ENCODE measurements at places on chromosomes 11 and 22.

- DNase-seq: peak; percentile 29
Measured at GRCh38 chr22:27879923-27880322, 39.1 kb downstream of the PITPNB start.

DNA sequence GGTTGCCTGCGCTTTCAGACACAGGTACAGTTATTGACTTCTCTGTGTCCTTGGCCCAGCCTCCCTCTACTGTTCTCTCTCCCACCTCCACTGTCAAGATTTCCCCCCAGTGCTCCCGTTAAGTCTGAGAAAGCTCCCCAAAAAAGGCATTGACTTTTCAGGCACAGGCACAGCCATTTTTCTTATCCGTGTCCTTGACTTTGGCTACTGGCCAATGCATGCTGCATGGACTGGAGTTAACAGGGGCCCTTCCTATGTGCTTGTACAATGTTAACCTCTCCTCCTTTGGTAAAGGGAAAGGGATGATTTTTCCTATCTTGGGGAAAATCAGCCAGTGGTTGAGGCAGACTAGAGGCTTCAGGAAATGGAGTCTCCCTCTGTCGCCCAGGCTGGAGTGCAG, 4.3 kb downstream of the APOL5 start:
- DNase-seq: no peak

DNA sequence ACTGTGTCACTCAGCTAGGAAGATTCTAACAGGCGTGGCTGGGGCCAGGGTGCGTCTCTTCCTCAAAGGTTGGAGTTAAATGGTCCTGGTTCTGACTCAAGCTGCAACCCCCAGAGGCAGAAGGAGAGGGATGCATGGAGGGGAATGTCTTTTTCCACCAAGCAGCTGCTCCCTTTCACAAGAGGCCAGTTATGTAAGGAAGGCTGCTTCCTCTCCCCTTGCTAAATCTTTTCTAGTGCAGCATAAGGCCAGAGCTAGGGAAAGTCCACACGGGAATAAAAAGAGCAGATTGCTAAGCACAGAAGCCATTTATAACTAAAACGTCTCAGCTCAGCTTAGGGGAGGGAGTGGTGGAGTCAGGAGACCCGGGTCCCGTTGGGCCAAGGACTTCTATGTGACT, 10.0 kb downstream of the PVALB start:
- DNase-seq: no peak

GRCh38 chr11:74581954-74582547, 10.3 kb upstream of the POLD3 start:
- DNase-seq: no peak

GRCh38 chr11:133955945-133956421, 785 bp downstream of the IGSF9B start:
- DNase-seq: no peak

DNA sequence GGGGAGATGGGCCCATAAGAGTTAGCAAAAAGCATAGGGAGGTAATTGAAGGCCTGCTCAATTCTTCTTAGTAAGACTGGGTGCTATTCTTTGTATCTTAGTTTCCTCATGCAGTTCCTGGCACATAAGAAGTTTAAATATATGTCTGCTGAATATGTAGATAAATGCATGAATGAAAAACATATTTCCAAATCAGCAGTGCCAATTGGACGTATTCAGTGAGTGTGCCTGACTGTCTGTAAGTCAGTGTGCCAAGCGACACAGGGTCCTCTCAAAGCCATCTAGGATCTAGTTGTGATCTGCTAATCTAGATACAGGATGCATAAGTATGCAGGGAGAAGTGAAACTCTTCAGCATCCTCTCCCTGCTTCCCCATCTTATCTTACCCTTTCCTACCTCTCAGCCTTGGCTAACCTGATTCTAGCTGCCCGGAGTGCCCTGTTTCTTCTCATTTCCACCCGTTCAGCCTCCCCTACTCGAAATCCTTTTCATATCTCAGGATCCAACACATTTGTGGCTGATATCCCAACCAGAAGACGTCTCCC, 91.1 kb upstream of the SORL1-AS1 start:
- no peak for DNase-seq

- DNase-seq: no peak
Measured at GRCh38 chr22:46828323-46828900, 66.0 kb downstream of the TBC1D22A start.

DNA sequence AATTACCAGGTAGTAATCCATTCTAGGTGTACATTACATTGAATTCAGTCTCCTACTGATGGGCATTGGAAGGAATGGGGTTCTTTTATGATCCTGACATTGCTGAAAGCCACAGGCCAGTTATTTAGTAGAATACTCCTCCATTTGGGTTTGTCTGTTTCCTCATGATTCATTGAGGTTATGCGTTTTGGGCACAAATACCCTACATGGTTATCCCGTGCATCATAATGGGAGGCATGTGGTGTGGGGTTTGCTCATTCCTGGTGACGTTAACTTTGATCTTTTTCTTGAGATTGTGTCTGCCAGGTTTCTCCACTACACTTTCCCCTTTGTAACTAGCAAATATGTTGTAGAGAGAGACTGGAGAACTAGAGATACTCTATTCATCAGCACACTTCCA, 5.5 kb downstream of the FOLR3 start:
- DNase-seq: no peak

- no peak for DNase-seq
Measured at GRCh38 chr11:19713196-19714021, 772 bp downstream of the NAV2 start.

- DNase-seq: peak; percentile 86
Measured at GRCh38 chr11:24312464-24313238, 184.2 kb upstream of the LUZP2 start.

DNA sequence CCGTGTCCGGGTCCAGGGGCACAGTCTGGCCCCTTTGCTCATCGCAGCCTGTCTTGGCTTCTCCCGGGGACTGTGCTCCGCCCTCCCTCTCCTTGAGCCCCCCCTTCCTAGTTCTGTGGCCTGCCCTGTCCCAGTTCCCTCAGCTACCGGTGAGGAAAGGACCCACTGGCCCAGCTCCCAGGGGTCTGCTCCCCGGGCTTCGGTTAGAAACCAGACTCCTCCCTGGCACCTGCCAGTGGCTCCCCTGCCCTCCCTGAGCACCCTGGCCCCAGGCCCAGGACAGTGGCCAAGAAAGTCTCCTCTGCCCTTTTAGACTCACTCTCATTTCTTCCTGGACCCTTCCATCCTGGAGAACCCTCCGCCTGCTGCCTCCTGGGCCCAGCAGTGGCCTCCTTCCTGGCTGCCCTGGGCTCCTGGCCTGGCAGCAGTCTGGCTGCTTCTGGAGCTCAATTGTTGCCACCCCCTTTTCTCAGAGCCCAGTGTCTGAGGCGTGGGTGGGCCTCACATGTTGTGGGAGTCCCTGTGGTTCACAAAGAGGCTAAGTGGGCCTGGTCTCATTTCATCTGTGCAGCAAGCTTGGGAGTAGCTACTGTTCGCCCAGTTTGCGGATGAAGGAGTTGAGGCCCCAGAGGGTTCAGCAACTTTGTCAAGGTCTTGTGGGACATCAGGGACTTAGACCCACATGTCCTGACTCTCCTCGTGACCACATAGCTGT, 12.6 kb downstream of the PRDM11 start:
- DNase-seq: no peak

- DNase-seq: no peak
Measured at GRCh38 chr22:28245579-28246224, 326.6 kb upstream of the PITPNB start.

DNA sequence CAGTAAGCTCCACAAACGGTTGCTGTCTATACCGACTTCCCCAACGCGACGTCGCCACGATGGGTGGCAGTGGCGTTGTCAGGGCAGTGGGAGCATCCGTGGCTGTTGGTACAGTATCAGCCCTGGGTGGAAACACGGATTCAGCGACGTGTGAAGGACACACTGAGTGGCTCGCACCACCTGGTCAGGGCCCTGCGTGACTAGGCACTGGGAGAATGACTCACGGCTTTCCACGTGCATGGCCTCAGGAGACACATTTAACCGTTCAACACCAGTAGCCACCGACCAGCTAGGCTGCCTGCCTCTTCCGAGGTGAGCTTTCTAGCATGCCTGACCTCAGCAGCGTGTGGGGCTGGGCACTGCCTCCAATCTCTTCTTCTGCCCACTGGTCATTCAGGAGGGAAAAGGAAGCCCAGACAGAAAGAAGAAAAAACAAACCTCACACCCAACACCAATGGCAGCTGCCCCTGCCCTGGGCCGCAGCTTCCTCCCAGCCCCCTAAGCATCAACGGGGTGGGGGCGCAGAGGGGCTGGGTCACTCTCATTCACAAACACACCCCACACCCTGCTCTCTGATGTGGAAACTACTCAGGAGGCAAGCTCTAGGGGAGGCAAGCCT, 59.0 kb downstream of the MYH9 start:
- peak; percentile 77 for DNase-seq

DNA sequence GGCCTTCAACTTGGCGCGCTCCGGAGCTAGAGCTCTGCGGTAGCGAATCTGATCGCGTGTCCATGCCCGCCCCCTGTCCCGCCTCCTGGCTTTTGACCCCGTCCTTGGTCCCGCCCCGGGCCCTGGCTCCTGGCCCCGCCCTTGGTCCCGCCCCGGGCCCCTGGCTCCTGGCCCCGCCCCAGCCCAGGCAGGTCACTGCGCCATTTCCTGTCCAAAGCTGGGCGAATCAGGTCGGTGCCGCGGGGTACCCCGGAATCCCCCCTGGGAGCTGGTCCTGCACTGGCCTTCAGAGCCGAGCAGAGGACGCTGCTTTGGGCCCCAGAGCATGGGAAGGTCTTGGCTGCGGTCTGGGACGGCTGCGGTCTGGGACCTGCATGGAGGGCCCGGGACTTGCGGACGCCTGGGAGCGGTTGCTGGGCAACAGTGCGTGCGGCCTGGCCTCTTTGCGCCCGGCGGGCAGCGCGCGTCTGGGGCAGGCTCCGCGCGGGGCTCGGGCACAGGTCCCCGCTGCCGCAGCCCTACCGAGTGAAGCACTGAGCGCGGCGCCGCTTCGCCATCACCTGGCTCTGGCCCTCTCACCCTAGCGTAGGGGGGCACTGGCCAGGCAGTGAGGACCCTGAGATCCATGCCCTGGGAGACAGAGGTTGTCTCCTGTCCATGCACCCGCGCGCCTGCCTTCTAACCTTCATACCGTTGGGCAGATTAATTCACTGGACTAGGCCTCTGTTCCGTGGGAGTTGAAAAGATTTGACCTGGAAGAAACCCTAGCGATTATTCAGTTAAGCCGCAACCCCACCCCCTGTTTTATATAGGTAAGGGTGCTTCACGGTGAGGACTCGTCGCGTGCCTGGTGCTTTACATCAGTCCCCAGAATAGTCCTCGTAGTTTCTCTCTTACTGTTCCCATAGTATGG, at the start of gene TTC12:
TSS of gene TTC12 (plus strand) at position 195 of the 913 bp plus-strand sequence. CDS start 1,675 bp downstream, outside the sequence.
- peak; percentile 58 for DNase-seq

DNA sequence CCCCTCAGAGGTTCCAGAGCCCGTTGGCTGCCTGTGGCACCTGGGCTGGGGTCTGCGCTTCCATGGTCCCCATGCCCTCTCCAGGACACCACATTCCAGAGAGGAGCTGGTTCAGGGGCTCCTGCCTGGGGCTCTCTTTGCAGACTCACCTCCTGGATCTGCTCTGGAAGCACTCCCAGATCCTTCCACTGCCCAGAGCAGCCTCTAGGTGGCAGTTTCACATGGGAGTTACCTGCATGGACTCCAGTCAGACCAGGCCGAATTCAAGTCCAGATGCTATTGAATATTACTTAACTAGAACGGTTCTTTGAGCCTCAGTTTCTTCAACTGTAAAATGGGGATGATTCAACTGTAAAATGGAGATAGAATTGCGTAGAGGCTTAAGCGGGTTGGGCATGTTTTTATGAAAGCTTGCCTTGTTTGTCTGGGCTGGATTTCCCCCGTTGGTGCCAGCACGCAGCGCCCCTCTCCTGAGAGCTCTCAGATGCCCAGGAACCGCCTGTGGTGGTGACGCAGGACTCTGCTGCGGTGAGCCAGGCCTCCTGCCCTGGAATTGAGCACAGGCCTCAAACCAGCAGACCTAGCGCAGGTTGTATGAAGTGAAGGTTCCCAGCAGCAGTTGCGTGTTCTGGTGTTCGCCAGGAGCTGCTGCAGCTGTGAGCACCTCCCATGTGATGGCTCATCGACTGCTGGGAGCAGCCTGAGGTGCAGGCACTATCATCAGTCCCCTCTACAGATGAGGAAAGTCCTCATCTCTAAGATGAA, 44.2 kb downstream of the LMO1 start:
- DNase-seq: peak; percentile 53

GRCh38 chr11:120137611-120138521, at the start of gene TRIM29:
TSS of gene TRIM29 (minus strand) at chr11:120138113. CDS start at chr11:120138031, 82 bp downstream.
- no peak for DNase-seq

DNA sequence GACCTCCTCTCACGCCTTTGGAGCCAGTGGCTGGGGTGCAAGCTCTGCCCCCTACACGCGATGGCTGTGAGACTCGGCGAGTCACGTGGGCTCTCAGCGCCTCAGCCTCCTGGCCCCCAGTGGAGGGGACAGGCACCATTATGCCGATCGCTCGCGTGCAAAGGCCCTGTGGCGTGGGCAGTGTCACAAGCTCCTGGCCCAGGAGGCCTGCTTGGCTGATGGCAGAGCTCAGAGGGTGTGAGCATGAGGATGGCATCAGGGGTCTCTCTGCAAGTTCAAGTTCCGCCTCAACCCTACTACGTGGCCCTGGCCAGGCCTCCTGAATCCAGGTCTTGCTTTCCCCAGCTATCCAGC, 90.8 kb upstream of the KCNQ1OT1 start:
- DNase-seq: no peak

- no peak for DNase-seq
Measured at GRCh38 chr11:128294671-128295050, 292.7 kb downstream of the ETS1 start.

GRCh38 chr11:32870676-32871075, 21.9 kb upstream of the QSER1 start:
- DNase-seq: peak; percentile 17

DNA sequence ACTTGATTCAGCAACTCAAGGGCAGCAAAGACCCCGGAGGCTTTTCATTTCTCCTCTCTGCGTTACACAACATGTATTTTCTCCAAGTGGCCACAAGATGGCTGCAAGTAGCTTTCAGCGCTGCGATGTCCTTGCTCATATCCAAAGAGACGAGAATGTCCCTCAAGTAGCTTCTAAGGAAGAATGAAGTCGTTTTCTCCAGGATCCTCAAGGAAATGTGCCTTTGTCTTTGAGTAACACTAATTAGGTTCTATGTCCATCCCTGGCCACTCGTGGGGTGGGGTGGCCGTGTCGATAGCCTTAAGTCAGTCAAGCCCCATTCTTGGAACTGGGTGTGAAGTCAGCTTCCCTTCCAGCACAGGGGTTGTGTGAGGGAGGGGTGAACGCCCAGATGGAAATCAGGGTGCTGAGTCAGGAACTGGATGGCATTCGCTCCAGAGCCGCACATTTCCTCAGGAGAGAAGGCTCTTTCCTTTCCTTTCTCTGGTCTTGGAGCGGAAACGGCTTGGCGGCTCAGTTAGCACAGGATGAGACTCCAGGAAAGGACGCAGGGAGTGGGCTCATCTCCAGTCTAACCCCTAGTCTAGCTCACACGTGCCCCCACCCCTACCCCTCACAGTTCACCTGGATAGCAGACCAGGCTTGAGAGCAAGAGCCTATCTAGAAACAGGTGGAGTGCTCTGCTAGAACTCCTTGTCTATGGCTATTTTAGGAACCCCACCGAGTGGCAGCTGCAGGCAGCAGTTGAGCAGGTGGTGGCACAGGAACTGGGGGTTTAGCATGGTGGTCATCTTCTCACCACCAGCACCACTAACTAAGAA, 44.3 kb downstream of the NNMT start:
- peak; percentile 77 for DNase-seq

DNA sequence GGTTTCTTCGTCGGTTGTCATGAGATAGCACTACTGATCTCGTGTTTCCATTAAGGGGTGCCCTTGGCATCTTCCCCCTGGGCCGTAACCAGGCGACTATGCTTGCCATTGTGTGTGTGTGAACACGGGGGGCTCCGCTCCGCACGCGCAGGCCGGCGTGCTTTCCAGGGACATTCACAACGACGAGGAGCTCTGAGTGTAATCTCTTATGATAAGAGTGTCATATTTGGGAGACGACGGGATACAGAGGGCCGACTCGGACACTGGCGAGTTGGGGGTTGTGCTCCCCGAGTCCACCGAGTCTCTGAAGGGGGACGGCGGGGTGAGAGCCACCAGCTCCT, 170.9 kb upstream of the CTSC start:
- DNase-seq: no peak
